G401 (cell line): ENCODE measurements at places on chromosomes 16 and 17. TPM values are rescaled to one million over a fixed set of nuclear protein-coding genes. Genes with fewer than 3 reads are reported as not detected.

The TP53TG3C gene
- not detected in 2 replicates for total RNA-seq

The MPP3 gene
- total RNA-seq = 2.1 and 2.2 TPM in 2 replicates

The NFAT5 gene
- 19.3 and 23.4 TPM in 2 replicates for total RNA-seq

The TEKT1 gene
- not detected in 2 replicates for total RNA-seq

The GJC1 gene
- 47.4 and 71.0 TPM in 2 replicates for total RNA-seq

The CES1 gene
- not detected in 2 replicates for total RNA-seq
